BE2C (cell line): ENCODE measurements at places on chromosomes 11 and 22.

DNA sequence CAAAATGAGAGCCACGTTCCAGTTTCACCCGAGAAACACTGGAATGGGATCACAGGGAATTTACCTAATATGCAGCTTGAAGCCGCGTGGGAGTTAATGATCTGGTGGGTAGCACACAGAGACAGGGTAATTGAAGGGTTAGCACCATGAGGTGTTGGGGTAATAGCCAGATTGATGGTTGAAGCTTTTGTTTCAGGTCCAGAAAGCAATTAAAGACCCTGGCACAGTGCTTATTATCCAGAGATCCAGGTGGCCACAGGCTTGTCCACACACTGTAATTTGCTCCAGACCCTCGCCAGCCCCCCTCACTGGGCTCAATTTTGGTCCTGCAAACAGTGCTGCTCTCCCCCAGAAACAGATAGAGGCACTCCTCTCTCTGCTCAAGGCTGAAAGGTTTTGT lies 282.5 kb upstream of the ISX start:
- no peak for DNase-seq

DNA sequence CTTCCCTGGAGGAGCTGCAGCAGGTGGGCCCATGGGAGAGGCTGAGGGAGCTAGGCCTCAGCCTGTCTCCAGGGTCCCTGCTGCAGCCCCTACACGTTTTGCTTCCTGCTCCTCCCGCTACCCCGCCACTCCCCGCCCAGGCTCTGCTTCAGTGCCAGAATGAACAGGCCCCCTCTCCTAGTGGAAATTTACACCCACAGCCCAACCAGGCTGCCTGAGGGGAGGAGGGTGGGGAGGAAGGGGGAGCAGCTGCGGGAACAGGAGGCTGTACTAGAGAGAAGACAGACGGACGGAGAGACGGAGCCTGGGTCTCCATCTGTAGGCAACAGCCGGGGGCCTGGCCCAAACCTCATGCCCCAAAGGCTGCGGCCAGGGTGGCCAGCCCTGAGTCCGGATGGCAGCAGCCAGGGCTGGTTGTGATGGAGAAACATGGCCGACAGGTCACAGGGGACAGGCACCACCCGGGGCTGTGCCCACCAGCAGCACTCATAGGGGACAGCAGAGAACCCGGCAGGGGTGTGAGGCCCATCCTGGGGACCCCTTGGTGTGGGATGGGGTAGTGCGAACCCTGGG lies 20.6 kb downstream of the FLRT1 start:
- peak; percentile 66 for DNase-seq

GRCh38 chr22:25096638-25097405 lies 102.8 kb upstream of the CRYBB3 start:
- DNase-seq: no peak

- no peak for DNase-seq
These were observed 59.4 kb upstream of the CHRM4 start for GRCh38 chr11:46450846-46451477.

DNA sequence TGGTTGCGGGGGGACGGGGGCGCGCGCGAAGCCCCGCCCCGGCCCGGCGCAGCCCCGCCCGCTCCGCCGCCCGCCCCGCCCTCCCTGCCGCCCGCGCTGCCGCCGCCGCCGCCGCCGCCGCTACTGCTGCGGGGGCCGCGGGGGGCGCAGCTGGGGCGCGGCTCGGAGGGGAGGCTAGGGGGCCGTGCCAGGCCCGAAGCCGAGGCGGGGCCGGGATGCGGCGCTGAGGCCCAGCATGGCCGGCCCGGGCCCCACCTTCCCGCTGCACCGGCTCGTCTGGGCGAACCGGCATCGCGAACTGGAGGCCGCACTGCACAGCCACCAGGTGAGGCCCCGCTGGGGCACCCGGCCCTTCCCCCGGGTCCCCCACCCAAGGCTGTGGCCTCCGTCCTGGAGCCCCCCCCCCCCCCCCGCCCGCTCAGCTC lies at the start of gene ANKRD13D:
TSS of gene ANKRD13D (plus strand) at position 78 of the 425 bp plus-strand sequence. CDS start at position 236, 158 bp downstream.
- no peak for DNase-seq

DNA sequence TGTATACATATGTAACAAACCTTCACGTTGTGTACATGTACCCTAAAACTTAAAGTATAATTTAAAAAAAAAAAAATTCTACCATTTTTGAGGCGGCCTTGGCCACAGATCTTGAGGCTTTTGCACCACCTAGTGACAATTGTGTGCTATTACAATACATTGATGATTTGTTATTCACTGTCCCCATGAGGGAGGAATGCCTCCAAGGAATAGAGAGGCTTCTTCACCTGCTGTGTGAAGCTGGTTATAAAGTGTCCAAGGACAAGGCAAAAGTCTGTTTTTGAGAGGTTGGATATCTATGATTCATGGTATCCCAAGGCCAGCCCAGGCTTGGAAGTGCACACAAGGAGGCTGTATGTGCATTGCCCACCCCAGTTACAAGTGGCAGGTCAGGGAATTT lies 30.7 kb downstream of the SLC22A25 start:
- peak; percentile 6 for DNase-seq

GRCh38 chr11:35523331-35523768 lies 2.1 kb downstream of the PAMR1 start:
- DNase-seq: no peak

GRCh38 chr11:35765211-35765610 lies 102.6 kb downstream of the TRIM44 start:
- no peak for DNase-seq

DNA sequence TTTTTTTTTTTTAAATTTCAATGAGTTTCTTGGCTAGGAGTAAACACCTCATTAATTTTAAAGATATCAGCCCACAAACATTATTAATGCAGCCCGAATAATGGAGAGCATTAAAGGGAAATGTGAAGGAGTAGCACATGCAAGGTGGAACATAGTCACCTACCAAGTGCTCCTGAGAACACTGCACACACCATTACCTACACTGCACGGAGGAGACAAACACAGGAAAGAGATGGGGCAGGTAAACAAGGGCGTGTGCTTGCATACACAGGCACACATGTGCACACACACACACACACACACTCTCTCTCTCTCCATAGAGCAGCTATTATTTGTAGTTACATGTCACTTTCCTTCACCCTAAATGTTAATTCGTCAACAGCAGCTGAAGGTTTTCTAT lies 30.2 kb downstream of the HTR3B start:
- DNase-seq: no peak

DNA sequence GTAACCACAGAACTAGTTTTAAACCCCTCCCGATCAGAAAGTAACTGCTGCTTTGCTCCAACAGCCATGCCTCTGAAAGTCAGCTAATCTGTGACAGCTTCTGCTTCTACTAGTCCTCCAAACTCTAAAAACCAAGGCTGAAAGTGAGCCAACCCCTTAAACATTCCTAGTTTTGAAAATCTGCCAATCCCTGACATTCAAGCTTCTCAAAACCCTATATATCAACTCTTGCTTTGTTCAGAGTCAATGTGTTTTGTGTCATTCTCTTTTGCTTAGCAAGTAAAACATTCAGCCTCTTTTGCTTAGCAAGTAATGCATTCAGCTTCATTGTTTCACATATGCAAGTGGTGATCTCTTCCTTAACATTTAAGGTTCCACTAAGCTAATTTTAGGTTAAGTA lies 56.9 kb downstream of the ATG16L2 start:
- DNase-seq: no peak

- no peak for DNase-seq
These were observed 97.4 kb upstream of the SLC6A5 start for GRCh38 chr11:20501971-20502370.

DNA sequence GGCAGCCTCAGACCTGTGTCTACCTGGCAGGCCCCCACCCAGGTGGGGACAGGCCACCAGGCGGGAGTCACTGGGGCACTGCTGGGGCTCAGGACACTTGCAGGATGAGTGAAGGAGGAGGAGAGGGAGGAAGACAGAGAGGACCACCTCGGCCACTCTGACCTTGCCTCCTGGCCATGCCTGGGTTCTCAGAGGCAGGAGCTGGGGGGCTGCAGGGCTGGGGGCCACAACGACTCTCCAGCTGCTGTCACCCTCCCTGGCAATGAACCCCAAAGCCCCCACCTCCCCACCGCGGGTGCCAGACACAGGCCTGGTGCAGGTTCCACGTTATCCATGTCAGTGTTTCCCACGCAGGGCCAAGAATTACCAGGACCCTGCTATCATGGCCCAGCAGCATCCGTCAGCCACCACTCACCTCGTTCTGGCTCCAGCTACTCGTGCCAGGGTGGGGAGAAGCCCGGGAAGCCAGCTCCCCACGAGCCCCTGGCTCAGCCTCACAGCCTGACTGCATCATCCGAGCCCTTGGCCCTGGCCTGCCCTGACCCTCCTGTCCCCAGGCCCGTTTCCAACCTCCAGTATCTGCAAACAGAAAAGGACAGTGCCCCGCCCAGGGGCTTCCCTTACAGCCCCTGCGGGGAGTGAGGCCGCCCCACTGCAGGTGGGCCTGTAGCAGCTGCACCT lies 62.4 kb downstream of the BRD1 start:
- DNase-seq: peak; percentile 4

- no peak for DNase-seq
These were observed 145.2 kb upstream of the SYT13 start for GRCh38 chr11:45431046-45432018.

DNA sequence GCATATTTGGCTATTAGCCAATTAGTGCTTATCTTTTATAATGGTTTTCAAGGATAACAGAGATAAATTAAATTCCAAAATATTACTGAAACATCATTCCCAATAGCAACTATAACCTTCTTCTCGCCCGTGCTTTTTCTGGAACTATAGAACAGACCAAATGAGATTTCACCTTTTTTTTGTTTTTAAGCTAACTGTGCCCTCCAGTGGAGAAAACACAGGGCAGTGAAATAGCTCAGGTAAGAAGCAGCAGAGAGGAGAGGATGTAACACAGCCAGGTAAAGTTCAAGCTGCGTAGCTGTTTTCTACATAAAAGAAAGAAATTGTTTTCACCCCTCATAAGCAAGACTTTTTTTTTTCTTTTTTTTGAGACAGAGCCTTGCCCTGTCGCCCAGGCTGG lies 28.2 kb downstream of the HSD17B12 start:
- no peak for DNase-seq

DNA sequence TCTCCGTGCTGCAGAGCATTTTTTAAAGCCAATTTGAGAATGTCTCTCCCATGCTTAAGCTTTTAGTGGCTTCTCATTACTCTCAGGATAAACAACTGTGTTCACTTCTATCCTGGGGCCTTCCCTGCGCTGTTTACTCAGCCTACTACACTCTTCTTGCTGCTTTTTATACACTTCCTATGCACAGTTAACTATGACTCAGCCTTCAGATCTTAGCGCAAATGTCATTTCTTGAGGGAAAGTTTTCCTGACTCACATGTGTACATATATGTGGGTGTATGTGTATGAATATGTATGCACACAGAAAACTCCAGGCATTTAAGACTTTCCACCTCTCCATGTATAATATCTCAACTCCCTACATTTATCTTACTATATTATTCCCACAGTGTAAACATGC lies 9.8 kb downstream of the THAP12 start:
- no peak for DNase-seq

GRCh38 chr11:92802644-92803043 lies 166.8 kb upstream of the MTNR1B start:
- DNase-seq: no peak

DNA sequence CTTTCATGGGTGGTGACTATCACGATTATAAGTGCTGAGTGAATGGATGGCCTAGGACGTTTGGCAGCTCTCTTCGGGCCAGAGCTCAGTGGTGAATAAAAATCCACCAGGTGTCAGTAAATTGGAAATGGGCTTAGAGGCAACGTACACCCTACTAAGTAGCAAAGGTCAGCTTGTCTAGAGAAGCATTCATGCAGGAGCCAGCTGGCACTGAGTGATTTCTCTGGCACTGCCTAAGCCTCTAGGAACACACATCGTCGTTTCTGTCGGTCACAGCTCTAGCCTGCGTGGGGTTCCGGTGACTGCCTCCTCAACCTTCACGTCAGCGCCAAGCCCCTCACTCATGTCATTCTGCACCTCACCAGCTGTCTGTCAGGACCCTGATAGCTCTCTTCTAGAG lies 192.4 kb upstream of the NTM start:
- DNase-seq: no peak

DNA sequence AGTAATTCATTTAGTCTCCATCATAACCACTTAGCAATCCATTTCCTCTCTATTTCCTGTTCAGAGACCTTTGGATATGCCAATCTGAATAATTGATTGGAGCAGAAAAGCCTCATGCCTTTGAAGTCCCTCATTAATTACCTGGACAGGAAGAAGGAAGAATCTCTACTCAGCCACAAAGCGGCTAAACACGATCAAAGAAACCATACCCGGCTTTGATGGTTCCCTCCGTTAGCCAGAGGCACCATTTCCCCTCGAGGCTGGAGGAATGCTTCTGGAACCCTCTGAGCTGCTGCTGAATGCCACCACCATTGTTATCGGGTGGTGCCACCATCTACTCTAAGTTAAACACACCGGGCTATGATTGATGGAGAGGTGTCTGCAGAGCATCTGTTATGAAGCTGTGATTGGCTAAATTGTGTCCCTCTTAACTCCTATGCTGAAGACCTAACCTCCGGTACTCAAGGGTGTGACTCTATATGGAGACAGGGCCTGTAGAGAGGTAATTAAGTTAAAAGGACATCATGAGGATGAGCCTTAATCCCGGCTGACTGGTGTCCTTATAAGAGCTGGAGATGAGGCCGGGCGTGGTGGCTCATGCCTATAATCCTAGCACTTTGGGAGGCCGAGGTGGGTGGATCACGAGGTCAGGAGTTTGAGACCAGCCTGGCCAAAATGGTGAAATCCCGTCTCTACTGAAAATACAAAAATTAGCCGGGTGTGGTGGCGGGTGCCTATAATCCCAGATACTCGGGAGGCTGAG lies 168.6 kb downstream of the CTTN start:
- no peak for DNase-seq
